ENCODE measurements at places on chromosomes 3 and 15.

DNA sequence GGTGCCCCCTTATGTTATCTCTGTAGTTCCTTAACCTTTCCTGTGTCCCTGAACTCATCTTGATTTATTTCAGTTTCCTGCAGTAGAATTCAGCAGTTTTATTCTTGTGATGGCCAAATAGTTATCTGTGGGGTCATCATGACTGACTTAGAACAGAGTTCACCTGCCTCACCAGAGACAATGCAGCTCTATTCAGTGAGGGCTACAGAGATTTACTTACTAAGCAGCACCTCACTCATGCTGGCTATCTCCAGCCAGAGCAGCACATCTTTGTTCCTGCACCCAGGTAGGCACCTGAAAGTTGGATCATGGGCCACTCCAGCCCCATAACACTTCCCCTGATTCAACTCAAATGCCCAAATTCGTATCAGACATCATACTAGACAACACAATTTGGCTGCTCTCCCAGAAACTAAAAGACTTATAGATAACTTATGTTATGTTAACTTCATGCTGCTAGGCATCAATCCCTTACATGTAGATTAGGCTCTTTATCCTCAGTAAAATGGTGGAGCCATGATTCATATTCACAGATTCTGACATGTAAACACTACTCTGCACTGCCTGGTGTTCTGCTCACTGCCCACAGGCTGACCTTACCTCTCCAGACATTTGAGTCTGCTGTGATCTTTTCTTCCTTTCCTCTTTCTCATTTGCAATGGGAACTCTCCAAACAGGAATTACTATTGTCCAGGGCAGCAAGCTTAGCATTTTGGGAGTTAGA lies 9.3 kb upstream of the GOLGB1 start:
- H3K4me1 ChIP-seq: no peaks in the 10 kb centered on the region
- H3K36me3 ChIP-seq: no peaks in the 10 kb centered on the region
- no peak overlapping the region for H3K27ac ChIP-seq
- DNase-seq: no peak

DNA sequence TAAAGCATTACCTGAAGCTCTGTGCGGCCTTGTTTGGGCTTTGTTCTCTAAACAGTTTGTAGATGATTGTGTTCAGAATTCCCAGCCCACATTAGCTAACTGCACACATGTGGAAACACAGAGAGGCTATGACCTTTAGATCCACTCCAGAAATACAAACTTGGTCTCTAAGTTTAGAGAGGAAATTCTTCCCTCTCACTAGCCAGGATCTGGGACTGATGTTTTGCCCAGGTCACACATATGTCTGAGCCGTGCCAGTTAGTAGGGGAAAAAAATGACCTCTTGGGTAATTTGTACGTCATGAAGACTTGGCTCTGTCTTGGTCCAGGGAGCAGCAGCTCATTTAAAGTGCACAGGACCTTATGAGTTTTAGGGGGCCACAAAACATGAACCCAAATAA lies 223.1 kb downstream of the RBMS3 start:
- H3K4me1 ChIP-seq: no peaks in the 10 kb centered on the region
- DNase-seq: no peak
- H3K36me3 ChIP-seq: no peaks in the 10 kb centered on the region
- H3K27me3 ChIP-seq: no peaks in the 10 kb centered on the region
- H3K27ac ChIP-seq: no peak overlapping the region

DNA sequence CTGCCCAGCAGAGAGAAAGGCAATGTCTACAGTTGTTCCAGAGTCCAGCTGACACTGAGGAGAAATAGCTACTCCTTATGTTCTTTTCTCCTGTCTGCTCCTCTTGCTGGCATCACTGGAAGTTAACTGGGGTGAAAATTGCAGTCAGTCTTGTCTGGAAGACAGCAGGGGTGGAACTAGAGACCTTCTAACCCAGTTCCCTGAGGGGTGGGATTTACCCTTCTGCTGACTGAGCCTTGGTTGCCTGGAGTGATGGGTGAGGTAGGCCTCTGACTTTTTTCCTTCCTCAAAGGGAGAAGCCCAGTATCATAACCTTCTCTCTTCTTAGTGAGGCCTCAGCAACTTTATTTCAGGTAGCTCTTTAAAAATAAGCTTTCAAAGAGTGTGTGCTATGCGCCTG lies 16.2 kb downstream of the ZNF609 start:
- DNase-seq: no peak
- H3K36me3 ChIP-seq: no peaks in the 10 kb centered on the region
- H3K4me3 ChIP-seq: no peak overlapping the region

- H3K27me3 ChIP-seq: no peaks in the 10 kb centered on the region
- no peak overlapping the region for H3K4me3 ChIP-seq
- H3K27ac ChIP-seq: no peak overlapping the region
- H3K4me1 ChIP-seq: no peaks in the 10 kb centered on the region
- no peaks in the 10 kb centered on the region for H3K36me3 ChIP-seq
Measured at GRCh38 chr3:102141928-102142239, 292.6 kb downstream of the NFKBIZ start.

DNA sequence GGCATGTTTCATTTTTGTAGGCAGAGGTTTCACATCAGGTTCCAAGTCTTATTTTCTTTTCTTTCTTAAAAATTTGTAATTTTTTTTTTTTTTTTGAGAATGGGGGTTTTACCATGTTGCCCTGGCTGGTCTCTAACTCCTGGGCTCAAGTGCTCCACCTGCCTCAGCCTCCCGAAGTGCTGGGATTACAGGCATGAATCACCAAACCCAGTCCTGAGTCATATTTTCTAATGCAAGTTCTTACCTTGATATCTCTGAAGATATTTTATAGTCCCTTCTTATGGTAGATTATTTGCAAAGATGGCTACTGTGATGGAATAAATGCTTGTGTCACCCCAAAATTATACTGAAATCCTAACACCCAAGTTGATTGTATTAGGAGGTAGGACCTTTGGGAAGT lies 63.8 kb downstream of the SLC9A9 start:
- no peaks in the 10 kb centered on the region for H3K27me3 ChIP-seq
- H3K4me1 ChIP-seq: no peaks in the 10 kb centered on the region
- H3K27ac ChIP-seq: no peak overlapping the region
- no peak for DNase-seq

GRCh38 chr15:27561816-27562215 lies 537.3 kb downstream of the OCA2 start:
- H3K36me3 ChIP-seq: no peaks in the 10 kb centered on the region
- no peak overlapping the region for H3K27ac ChIP-seq
- no peak for DNase-seq
- no peaks in the 10 kb centered on the region for H3K4me1 ChIP-seq
- H3K4me3 ChIP-seq: no peak overlapping the region

DNA sequence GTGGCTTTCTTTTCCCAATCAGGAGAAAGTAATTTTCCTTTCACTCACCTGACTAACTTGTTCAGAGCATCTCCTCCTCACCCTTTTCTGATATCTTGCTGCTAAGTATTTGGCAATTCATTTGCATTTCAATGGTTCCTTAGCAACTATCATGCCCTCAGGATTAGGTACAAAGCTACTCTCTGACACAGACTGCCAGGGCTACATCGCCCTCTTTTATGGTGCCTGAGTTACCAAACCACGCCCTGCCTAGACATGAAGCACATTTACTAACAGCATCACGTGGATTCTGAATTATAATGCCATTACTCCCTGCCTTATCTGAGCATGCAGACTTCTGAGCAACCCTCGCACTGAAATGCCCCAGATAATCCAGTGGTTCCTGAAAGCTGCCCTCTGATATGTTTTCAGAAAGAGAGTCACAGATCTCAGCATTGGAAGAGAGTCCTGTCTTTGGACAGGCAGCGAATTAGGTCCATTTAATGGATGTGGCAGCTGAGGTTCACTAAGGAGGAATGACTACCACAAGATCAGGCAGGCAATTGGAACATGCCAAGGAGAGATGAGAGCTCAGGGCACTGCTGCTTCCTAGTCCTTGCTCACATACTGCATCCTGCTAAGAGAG lies 14.5 kb downstream of the EPHB1 start:
- H3K4me1 ChIP-seq: no peaks in the 10 kb centered on the region
- no peaks in the 10 kb centered on the region for H3K36me3 ChIP-seq
- H3K4me3 ChIP-seq: no peak overlapping the region
- no peak overlapping the region for H3K27ac ChIP-seq
- H3K27me3 ChIP-seq: peaks cover 6% of the 10 kb centered on the region

- H3K27ac ChIP-seq: peak overlapping the region; percentile 58
- no peaks in the 10 kb centered on the region for H3K27me3 ChIP-seq
- H3K36me3 ChIP-seq: no peaks in the 10 kb centered on the region
- no peak overlapping the region for H3K4me3 ChIP-seq
- DNase-seq: peak; percentile 58
Measured at GRCh38 chr15:100111125-100112060, 230.4 kb downstream of the ADAMTS17 start.

GRCh38 chr3:54756330-54756731 lies 171.5 kb downstream of the LRTM1 start:
- no peaks in the 10 kb centered on the region for H3K27me3 ChIP-seq
- no peak for DNase-seq
- no peaks in the 10 kb centered on the region for H3K4me1 ChIP-seq
- H3K36me3 ChIP-seq: no peaks in the 10 kb centered on the region
- no peak overlapping the region for H3K4me3 ChIP-seq

GRCh38 chr15:81337713-81338157 lies 13.8 kb upstream of the STARD5 start:
- no peak for DNase-seq
- H3K27ac ChIP-seq: no peak overlapping the region
- no peaks in the 10 kb centered on the region for H3K36me3 ChIP-seq
- no peaks in the 10 kb centered on the region for H3K4me1 ChIP-seq
- H3K27me3 ChIP-seq: no peaks in the 10 kb centered on the region

DNA sequence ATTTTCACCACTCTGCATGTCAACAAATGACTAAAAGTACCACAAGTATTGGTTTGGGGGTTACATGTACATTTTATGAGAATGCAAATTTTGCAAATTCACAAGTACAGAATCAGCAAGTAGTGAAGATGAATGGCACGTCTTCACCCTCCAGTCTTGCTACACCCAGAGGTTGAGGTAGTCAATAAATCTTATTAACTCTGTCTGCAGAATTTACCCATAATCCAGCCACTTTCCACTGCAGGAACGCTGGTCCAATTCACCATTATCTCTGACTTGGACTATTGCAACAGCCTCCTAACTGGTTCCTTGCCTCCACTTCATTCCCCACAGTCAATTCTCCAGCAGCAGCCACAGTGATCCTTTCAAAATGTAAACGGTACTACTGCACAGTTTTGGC lies 10.6 kb downstream of the PSMA4 start:
- H3K36me3 ChIP-seq: peaks cover 51% of the 10 kb centered on the region
- no peak overlapping the region for H3K4me3 ChIP-seq
- DNase-seq: no peak
- H3K27ac ChIP-seq: no peak overlapping the region

DNA sequence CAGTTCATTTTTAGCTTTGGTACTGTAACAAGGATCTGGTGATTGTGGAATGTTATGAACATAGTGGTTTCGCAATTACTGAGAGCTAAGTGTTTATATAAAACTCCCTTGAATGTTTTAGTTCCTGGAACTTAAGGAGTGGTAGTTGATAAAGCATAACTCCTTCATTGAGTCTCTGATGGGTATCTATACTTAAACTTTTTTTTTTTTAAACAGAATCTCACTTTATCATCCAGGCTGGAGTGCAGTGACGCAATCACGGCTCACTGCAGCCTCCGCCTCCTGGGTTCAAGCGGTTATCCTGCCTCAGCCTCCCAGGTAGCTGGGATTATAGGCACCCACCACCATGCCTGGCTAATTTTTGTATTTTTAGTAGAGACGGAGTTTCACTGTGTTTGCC lies 11.3 kb downstream of the PRKCI start:
- peak; percentile 75 for DNase-seq
- H3K4me1 ChIP-seq: peaks cover 3% of the 10 kb centered on the region
- peak overlapping the region; percentile 58 for H3K27ac ChIP-seq
- H3K4me3 ChIP-seq: no peak overlapping the region
- H3K27me3 ChIP-seq: no peaks in the 10 kb centered on the region

- no peaks in the 10 kb centered on the region for H3K36me3 ChIP-seq
- H3K4me1 ChIP-seq: peaks cover 34% of the 10 kb centered on the region
- H3K4me3 ChIP-seq: peak within 1 kb of the TSS; percentile 40
- no peak for DNase-seq
Measured at GRCh38 chr3:138946663-138947494, at the start of the genes FOXL2 and FOXL2NB. Gene FOXL2, minus strand, starts transcription at chr3:138947137. Its CDS starts 415 bp downstream, at chr3:138946722. Gene FOXL2NB, plus strand, starts transcription at chr3:138947217. Its CDS starts 148 bp downstream, at chr3:138947365.

- no peak overlapping the region for H3K4me3 ChIP-seq
- H3K36me3 ChIP-seq: no peaks in the 10 kb centered on the region
- peak; percentile 83 for DNase-seq
Measured at GRCh38 chr3:195774917-195775316, 36.8 kb downstream of the MUC4 start.

GRCh38 chr3:46080124-46080968 lies 53.1 kb upstream of the XCR1 start:
- peaks cover 4% of the 10 kb centered on the region for H3K4me1 ChIP-seq
- H3K27ac ChIP-seq: no peak overlapping the region
- no peak overlapping the region for H3K4me3 ChIP-seq
- DNase-seq: no peak
- no peaks in the 10 kb centered on the region for H3K36me3 ChIP-seq

- no peak overlapping the region for H3K4me3 ChIP-seq
- H3K4me1 ChIP-seq: no peaks in the 10 kb centered on the region
Measured at GRCh38 chr15:76968306-76968705, 26.6 kb upstream of the PSTPIP1 start.

- no peaks in the 10 kb centered on the region for H3K4me1 ChIP-seq
- no peak overlapping the region for H3K27ac ChIP-seq
- H3K36me3 ChIP-seq: no peaks in the 10 kb centered on the region
- no peaks in the 10 kb centered on the region for H3K27me3 ChIP-seq
Measured at GRCh38 chr15:48550822-48551525, 94.5 kb downstream of the FBN1 start.

DNA sequence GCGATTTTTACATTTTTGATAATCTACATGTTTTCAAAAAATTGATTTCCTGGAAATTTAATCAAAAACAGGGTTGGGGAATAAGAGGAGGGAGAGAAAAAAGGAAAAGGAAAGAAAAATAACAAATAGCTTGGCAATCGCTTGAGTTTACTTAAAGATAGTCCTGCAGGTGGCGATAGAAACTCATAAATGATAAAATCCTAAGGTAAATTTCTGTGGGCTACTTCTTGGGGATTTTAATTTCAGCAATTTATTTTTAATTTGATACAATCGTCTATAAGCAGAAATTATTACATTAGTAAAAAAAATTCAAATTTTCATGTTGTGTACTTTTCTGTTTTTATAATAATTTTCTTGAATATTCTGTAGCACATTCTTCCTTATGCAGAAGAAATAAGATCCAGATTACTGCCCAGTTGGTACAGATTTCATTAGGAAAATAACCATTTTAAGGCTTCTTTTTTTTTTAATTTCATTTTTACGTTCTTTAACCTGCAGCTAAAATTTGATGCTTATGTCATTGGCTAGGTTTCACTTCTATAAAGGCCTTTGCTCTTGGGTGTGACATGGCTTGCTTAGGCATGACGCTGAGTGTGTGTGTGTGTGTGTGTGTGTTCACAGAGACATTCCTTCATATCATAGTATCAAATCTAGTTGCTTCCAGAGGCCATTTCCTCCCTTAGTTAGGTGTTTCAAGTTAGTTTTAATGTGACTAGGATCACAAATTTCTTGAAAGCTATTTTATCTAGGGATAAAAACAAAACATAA lies 181.8 kb downstream of the MCTP2 start:
- no peak overlapping the region for H3K4me3 ChIP-seq
- DNase-seq: no peak

GRCh38 chr15:70783610-70784022 lies 20.3 kb upstream of the UACA start:
- peaks cover 10% of the 10 kb centered on the region for H3K27me3 ChIP-seq
- DNase-seq: no peak
- no peak overlapping the region for H3K4me3 ChIP-seq
- H3K4me1 ChIP-seq: no peaks in the 10 kb centered on the region
- no peak overlapping the region for H3K27ac ChIP-seq

- no peaks in the 10 kb centered on the region for H3K4me1 ChIP-seq
- no peaks in the 10 kb centered on the region for H3K27me3 ChIP-seq
- DNase-seq: no peak
- H3K27ac ChIP-seq: no peak overlapping the region
Measured at GRCh38 chr3:42192334-42193200, 73.4 kb downstream of the CCK start.

All from upper lobe of right lung (tissue), 1 donor.